ENCODE measurements at places on chromosomes 13 and 19. TPM values are rescaled to one million over a fixed set of nuclear protein-coding genes. Genes with fewer than 3 reads are reported as not detected.

ZNF426 gene
- total RNA-seq: 17.9 TPM

- no peaks in the 10 kb centered on the region for H3K27me3 ChIP-seq
- H3K36me3 ChIP-seq: no peaks in the 10 kb centered on the region
- no peak overlapping the region for H3K4me3 ChIP-seq
- no peak overlapping the region for H3K27ac ChIP-seq
Observed at GRCh38 chr19:23281663-23282276, 31.6 kb upstream of the ZNF724 start.

GRCh38 chr13:86476656-86477055 is 677.4 kb upstream of the SLITRK6 start:
- H3K27ac ChIP-seq: no peak overlapping the region
- no peaks in the 10 kb centered on the region for H3K4me1 ChIP-seq
- H3K27me3 ChIP-seq: no peaks in the 10 kb centered on the region
- no peak overlapping the region for H3K4me3 ChIP-seq
- no peaks in the 10 kb centered on the region for H3K36me3 ChIP-seq
- no peak for DNase-seq

- no peak overlapping the region for H3K27ac ChIP-seq
- DNase-seq: no peak
- peaks cover 50% of the 10 kb centered on the region for H3K4me1 ChIP-seq
- H3K4me3 ChIP-seq: no peak overlapping the region
Observed at GRCh38 chr13:46720189-46720588, 76.8 kb downstream of the ESD start.

GRCh38 chr13:76677043-76677442 is 209.2 kb downstream of the KCTD12 start:
- no peak for DNase-seq
- H3K4me3 ChIP-seq: no peak overlapping the region
- no peaks in the 10 kb centered on the region for H3K36me3 ChIP-seq
- no peak overlapping the region for H3K27ac ChIP-seq
- no peaks in the 10 kb centered on the region for H3K27me3 ChIP-seq
